NCI-H146 (cell line): ENCODE measurements at places on chromosomes 11 and 22.

- no peak for DNase-seq
Measured at GRCh38 chr11:86219311-86220193, 25.0 kb upstream of the EED start.

DNA sequence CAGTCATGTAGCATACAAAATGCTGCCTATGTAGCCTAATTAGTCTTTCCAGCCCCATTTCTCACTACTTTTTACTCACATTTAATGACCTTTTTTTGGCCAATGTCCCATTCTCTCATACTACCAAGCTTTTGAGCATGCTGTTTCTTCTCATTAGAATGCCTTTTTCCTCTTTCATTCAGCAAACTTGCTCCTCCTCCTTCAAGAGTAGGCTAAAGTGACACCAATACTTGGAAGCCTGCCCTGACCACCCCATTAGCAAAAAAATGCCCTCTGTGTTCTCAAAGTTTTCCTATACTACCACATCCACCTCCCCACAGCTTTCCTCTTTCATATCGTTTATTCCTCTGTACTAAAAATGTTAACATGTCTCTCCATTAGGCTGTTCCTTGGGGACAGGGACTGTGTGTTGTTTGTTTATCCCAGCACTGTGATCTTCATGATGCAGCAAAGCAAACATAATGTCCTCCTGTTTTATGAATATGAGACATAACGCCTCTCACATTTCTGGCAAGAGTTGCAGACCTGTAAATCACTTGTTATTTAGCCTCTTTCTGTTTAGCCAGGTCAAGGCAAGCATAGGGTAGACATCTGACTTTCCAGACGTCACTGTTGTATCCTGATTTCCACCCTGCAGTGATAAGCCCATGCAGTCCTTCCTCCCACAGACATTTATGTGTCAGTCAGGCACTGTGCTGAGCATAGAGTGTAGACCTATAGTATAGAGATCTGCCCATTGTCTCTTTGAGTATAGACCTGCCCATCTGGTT is 62.0 kb upstream of the UCP3 start:
- no peak for DNase-seq

GRCh38 chr22:43110444-43110926 is at the start of gene BIK:
Gene BIK (plus strand): TSS chr22:43110750. CDS start chr22:43124023, 13,273 bp downstream.
- peak; percentile 53 for DNase-seq

DNA sequence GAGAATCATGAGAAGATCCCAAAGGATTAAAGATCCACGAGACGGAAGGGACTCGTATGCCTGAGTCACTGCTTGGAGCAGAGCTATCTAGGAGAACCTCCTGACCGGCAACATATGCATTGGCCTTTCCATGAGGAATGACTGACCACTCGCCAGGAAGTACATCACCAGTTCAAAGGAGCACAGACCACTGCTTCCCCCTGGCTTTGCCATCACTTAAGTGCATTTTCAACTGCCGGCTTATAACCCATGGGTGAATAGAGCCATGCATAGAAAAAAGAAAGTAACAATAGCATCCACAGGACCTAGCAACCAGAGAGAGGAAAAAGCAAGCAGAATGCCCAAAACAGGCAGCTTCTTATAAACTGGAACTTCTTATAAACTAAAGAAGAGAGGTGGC is 98.3 kb upstream of the ZC3H12C start:
- peak; percentile 1 for DNase-seq

- DNase-seq: no peak
Measured at GRCh38 chr22:22427542-22428065, 80.9 kb downstream of the ZNF280B start.

GRCh38 chr11:120057595-120058581 is 80.0 kb downstream of the TRIM29 start:
- DNase-seq: no peak

GRCh38 chr22:38755155-38755910 is 465 bp downstream of the SUN2 start:
- peak; percentile 53 for DNase-seq

DNA sequence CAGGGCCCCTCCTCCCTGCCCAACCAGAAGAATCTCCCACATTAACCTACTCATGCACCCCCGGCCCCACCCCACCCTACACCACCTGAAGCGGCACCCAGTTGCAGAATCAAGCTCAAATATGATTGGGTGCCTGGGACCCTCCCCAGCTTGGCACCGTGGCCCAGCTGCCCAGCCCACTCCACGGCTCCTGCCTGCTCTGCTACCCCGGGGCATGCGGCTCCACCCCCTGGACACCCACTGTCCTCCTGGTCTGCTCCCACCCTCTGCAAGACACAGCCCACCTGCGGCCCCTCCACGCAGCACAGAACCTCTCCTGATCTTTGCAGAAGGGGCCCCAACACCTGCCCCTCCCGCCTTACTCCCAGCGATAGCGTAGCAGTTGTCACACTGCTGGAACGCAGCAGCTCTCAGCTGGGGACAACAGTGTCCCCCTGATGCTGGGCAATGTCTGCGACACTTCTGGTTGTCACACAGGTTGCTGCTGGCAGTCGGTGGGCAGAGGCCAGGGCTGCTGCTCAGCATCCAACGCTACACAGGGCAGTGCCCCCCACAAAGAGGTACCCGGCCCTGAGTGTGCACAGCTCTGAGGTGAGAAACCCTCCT is 32.0 kb upstream of the TESMIN start:
- DNase-seq: no peak

GRCh38 chr22:37281646-37282384 is 493 bp upstream of the CYTH4 start:
- DNase-seq: no peak

DNA sequence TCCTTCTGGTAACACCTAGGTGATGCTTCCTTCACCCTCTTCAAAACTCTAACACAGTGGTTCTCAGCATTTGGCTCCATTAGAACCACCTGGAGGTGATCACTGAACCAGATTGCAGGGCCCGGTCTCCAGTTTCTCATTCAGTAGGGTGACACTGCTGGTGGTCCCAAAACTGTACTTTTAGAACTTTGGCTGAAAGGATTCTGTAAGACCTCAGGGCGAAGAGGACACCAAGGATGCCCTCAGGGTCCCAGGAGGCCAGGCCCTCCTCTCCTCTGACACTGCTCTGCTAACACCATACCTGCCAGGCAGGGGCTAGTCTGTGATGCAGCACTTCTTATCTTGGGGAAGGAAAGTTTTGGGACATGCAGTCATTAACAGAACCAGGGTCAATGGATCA is 9.0 kb downstream of the VSTM5 start:
- DNase-seq: no peak

DNA sequence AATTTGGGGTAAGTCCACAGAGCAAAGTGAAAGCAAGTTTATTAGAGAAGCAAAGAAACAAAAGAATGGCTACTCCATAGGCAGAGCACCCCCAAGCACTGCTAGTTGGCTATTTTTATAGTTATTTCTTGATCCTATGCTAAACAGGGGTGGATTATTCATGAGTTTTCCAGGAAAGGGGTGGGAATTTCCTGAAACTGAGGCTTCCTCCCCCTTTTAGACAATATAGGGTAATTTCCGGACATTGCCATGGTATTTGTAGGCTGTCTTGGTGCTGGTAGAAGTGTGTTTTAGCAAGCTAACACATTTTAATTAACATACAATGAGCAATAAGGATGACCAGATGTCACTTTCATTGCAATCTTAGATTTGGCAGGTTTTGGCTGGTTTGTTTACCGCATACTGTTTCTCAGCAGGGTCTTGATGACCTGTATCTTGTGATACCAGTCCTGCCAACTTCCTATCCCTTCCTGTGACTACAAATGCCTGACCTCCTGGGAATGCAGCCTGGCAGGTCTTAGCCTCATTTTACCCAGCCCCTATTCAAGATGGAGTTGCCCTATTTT is 937 bp upstream of the C1QTNF6 start:
- no peak for DNase-seq

DNA sequence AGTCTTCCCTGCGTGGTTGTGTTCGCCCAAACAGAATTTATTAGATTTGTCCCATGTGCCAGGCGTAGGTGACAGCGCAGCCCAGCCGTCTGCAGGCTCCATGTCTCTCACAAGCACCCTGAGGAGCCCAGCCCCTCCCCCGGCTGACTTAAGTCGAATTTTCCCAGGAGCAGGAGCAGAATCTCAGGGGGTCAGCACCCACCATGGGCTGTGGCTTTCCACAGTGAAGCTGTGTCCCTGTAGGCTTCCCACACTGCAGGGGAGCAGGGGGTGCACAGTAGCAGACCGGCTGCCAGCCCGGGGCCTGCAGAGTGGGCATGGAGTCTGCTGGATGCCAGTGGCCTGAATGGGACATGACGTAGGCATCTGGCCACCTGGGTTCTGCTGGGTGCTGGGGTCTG is 16.0 kb downstream of the PARVG start:
- DNase-seq: no peak

- DNase-seq: no peak
Measured at GRCh38 chr22:23268139-23268712, 87.9 kb downstream of the BCR start.

DNA sequence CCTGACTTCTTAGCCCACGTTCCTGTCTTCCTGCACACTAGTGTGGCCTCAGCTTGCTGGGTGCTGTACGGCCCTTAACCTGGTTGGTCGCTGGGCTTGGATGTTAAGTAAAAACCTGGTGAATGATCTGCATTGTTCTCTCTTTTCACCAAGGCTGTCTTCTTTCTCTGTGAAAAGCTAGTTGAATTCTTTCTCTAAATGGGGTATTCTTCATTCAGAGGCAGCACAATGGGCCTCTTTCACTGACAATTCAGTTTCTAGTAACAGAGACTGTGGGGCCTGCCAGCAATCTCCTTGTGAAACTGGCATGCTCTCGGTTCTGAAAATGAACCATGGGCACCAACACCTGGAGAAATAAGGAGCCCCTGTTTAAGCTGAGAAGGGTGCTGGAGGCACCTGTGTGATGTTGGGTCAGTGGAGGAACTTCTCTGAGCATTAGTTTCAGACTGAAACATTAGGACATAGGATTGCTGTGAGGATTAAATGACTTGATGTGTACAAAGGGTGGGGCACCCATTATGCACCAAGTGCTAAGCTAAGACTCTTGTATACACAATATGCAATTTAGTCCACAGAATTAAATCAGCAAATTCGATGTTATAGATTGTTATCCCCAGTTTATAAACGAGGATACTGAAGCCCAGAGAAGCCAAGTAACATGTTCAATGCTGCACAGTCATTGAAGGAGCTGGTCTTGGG is 33.1 kb upstream of the ELF5 start:
- DNase-seq: peak; percentile 43

- no peak for DNase-seq
Measured at GRCh38 chr11:90774727-90775566, 552.1 kb upstream of the CHORDC1 start.
